ENCODE measurements at places on chromosomes 2 and 18.

DNA sequence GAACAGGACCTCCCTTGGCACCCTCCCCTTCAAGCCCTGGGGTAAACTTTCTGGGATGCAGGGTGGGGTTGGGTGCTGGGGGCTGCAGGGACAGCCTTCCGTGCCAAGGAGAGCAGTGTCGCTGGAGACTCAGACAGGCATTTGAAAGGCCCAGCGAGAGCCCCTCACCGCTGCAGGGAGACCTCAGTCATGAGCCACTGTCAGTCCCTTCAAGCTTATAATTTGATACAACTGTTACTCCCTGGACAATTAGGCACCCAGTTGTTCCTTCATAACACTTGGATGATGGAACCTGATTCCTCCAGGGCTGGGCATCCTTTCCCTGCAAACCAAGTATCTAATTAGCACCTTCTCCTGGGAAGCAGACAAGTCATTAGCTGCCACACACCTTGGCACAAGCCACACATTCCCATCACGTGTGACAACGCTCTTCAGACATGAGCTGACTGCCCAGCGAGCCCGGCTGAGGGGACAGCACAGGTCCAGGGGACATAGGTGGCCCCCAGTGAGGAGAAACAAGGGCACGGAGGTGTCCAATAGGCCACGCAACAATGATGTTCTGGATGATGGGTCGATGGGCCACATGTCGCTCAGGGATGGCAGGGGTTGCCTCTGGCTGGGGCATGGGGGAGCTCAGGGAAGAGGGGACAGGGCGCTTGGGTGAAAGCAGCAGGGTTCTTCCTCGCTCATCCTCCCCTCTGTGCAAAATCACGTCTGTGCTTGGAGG lies 59.6 kb downstream of the KCNF1 start:
- no peak for DNase-seq

DNA sequence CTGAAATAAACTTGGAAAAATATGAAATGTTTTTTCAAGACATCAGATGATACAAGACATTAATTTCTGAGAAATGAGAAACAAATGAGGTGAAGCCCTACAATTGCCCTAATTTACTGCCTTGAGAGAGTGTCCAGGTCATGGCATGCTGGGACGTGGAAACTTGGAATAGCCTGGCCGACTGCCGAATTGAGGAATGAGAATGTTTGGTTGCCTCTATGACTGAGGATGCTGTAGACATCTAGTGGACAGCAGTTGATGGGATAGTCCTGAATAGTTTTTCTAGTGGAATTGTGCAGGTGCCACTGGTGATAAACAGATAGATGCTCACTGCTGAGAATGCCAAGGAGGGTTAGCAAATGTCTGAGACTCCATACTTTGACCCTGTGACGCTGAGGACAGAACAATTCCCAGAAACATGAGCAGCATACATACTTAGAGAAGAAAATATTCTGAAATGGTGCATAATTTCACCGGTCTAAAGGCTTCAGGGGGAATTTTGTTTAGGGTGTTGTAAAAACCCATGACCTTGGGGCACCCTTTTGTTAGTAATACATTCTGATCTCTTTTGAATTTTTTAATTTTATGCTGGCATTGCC lies 56.5 kb upstream of the CWC22 start:
- DNase-seq: no peak

DNA sequence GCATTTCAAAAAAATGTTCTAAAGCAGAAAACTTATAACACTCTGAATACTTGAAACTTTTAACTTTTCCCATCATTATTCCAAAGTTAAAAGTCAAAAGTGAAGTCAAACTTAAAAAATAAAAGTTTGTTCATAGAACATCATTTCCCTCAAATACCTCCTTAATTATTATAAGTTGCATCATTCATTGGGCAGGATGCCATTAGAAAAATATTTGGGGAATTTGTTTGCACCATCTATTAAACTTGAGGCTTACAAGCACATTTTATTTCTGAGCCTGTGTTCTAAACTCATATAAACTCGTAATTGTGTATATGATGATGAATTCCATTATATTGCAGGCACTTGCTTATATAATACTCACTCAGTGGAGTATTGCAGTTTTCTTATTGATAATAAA lies 588.0 kb upstream of the NRXN1 start:
- DNase-seq: no peak

- no peak for DNase-seq
Observed at GRCh38 chr2:201440182-201440581, 11.1 kb downstream of the TRAK2 start.

GRCh38 chr2:106812841-106813240 lies 73.1 kb downstream of the ST6GAL2 start:
- no peak for DNase-seq
